Fibroblast of lung (primary cell): ENCODE measurements at places on chromosomes 12 and 14. TPM values are rescaled to one million over a fixed set of nuclear protein-coding genes. Genes with fewer than 3 reads are reported as not detected.
A peak's percentile ranks its signal among the peaks of the same experiment; 100 is the strongest.

- DNase-seq = peak; percentile 38
Measured at GRCh38 chr14:36996133-36996856, 176.1 kb downstream of the SLC25A21 start.

The AMHR2 gene
- total RNA-seq = not detected in 2 replicates

The CCDC196 gene
- not detected in 2 replicates for total RNA-seq

- no peak for DNase-seq
Measured at GRCh38 chr14:102408724-102409123, 46.0 kb downstream of the TECPR2 start.

DNA sequence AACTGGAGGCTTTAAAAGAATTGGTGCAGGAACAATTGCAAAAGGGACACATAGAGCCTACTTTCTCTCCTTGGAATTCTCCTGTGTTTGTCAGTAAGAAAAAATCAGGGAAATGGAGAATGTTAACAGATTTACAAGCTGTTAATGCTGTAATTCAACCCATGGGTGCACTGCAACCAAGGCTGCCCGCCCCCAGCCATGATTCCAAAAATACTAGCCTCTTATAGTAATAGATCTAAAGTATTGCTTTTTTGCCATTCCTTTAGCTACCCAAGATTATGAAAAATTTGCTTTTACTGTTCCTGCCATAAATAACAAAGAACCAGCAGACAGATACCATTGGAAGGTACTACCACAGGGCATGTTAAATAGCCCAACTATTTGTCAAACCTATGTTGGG is 15.3 kb upstream of the OR8S1 start:
- DNase-seq = no peak

The CHGA gene
- not detected in 2 replicates for total RNA-seq

The FITM1 gene
- under 0.01 TPM in 1 of 2 replicates, not detected in the other for total RNA-seq

- no peak for DNase-seq
Measured at GRCh38 chr12:6839482-6840201, 1.1 kb upstream of the GNB3 start.

GRCh38 chr12:26492406-26492805 is 297.0 kb downstream of the SSPN start:
- no peak for DNase-seq

The KRT7 gene
- 3.1 and 3.5 TPM in 2 replicates for total RNA-seq

The SERPINA3 gene
- 0.50 and 7.2 TPM in 2 replicates for total RNA-seq

DNA sequence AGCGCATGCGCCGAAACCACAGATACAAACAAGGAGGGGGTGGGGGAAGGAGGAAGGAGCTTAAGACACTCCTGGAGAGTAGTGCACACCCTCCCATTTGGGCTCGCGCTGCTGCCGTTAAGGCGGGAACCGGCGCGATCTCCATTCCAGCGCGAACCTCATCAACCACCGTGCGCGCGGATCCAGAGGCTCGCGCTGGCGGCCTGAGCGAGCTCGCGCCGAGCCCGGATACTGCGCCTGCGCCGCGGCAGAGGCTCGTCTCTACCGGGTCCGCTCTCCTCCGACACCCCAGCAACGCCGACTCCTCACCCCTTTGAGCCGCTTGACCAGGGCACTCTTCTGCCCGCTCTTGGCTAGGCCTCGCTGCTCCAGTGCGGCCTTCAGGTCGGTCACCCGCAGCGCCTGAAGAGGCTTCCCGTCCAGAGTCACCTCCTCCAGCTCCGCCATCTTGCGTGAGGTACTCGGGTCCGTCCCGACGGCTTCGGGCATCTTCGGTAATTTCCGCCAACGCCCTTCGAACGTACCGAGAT is at the start of gene ACIN1:
TSS of gene ACIN1 (minus strand) at position 471 of the 530 bp plus-strand sequence. CDS start at position 447, 24 bp downstream.
- DNase-seq = peak; percentile 92

DNA sequence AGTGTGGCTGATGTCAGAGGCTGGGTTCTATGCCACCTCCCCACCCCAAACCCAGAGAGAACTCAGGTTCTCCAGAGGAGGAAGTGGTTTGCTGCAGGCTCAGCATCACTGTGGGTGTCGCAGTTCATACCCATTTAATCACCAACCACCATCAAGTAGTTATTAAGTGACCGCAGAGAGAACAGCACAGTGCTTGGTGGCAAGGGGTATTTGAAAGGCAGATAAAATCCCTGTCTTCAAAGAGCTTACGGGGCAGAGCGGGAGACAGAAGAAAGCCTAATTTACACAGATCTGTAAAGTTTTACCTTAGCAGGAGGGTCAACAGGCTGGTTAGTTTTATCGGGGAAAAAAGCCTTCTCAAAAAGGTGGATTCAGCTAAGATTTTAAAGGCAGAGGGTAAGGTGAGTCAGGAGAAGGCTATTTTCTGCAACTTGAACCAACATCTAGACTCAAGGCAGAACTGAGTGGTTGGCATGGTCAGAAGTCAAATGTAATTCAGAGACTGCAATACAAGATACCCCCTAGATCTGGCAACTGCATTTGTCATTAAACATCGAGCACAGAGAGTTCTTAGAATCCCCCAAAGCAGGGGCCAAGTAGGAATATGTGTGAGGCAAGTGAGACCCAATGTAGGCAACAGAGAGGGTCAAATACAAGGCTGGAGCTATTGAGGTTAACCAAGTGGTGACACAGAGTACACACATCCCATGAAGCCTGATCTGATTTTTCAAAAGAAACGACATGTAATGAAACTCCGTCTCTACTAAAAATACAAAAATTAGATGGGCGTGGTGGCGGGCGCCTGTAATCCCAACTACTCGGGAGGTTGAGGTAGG is 13.2 kb downstream of the PXN start:
- no peak for DNase-seq

DNA sequence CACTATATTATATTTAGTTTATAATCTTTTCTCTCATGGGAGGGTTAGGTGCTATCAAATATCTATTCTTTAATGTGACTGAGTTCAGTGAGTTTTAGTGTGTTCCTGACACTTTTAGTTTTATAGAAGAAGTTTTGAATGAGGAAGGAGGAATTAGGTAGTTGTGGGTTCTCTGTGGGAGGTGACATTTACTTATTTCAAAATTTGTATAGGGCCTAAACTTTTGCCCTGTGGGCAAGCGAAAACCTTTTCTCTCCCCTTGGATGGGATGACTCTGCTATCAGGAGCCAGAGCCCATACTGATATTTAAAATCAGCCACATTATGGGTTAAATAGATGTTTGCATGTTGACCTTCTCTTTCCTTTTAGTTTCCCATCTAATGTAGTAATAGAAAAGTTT is 43.6 kb downstream of the SPATS2 start:
- no peak for DNase-seq

DNA sequence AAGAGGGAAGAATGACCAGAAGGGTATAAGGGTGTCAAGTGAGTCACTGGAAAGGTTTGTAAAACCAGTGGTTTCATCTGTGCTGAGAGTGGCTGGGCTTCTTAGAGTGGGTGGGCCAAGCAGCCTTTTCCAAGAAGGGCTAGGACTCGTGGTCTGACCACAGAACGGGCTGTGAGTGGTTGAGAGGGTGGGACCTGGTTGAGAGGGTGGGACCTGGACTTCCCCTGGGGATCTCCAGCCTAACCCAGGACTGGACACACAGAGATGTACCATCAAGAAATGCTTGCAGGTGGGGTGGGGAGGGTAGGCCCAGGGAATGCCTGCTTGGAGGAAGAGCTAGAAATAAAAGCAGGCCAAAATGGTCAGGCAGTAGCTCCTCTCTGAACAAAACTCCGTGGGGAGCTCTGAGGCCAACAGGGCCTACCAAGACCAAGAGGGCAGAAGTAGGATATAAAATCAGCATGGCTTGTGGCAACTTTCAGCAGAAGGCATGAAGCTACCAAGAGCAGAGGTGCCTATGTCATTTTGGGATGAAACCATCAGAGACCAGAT is 140.5 kb downstream of the FOXN3 start:
- DNase-seq = peak; percentile 93

- no peak for DNase-seq
Measured at GRCh38 chr14:100729982-100730381, 3.3 kb downstream of the DLK1 start.

GRCh38 chr14:71324767-71325272 is 417.6 kb downstream of the PCNX1 start:
- peak; percentile 39 for DNase-seq

The MUCL1 gene
- total RNA-seq = not detected in 2 replicates
